MV-4-11 (cell line): ENCODE measurements at places on chromosomes 12 and 14.
A peak's percentile ranks its signal among the peaks of the same experiment; 100 is the strongest.

GRCh38 chr14:77194706-77195105 is 13.1 kb downstream of the TMEM63C start:
- no peak for DNase-seq

- no peak for DNase-seq
These were observed 225.0 kb upstream of the G2E3 start for GRCh38 chr14:30333934-30334333.

- no peak for DNase-seq
These were observed 129.9 kb downstream of the KCNA5 start for GRCh38 chr12:5173511-5174011.

- DNase-seq = no peak
These were observed 150.5 kb downstream of the CRADD start for GRCh38 chr12:93827669-93828068.

DNA sequence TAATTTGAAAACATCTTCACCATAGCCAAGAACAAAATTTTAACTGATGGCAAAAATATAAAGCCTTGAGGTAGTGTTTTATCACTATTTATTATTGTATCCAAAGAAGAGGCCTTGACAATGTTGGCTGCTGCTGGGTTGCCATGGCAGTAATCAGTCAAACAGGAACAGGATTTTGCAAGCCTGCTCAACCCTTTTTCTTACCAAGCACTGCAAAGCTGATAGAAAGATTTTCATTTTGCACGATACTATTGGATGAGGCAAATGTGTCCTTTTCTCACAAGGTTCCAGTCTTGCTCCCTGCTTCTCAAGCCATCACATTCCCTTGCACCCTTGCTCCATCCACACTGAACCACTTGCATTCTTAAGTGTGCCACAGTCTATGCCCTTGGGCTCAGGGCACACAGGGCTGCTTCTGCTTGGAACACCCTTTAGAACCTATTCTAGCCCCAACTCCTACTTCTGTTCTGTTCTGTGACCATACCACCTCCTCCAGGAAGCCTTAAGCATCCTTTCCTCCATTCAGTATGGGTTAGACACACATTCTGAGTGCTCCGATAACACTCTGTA is 76.5 kb upstream of the AMIGO2 start:
- DNase-seq = no peak

- no peak for DNase-seq
These were observed 23.4 kb upstream of the EML1 start for GRCh38 chr14:99769799-99770198.

GRCh38 chr14:23071921-23072539 is 14.7 kb upstream of the CDH24 start:
- DNase-seq = no peak

GRCh38 chr12:13836099-13836498 is 145.3 kb downstream of the GRIN2B start:
- no peak for DNase-seq

DNA sequence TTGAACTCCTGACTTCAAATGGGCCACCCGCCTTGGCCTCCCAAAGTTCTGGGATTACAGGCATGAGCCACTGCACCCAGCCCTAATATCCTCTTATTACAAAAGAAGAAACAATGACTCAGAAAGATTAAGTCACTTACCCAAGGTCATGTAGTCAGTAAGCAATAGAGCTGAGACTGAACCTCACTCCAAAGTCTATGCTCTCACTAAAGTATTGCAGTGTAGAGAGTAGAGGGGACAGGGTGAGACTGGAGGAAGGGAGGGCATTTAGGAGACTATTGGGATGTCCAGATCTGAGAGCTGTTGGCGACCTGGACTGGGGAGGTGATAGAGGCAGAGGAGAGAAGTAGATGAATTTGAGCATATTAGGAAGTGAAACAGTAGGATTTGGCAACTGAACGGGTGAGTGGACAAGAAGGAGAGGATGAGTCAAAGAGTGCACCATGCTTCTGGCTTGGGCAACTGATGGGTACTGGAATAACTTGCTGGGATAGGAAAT is 11.8 kb downstream of the P2RX7 start:
- peak; percentile 96 for DNase-seq

- DNase-seq = no peak
These were observed 38.7 kb downstream of the ANO4 start for GRCh38 chr12:100833282-100833681.

GRCh38 chr12:132723015-132723763 is 12.5 kb downstream of the PGAM5 start:
- no peak for DNase-seq

DNA sequence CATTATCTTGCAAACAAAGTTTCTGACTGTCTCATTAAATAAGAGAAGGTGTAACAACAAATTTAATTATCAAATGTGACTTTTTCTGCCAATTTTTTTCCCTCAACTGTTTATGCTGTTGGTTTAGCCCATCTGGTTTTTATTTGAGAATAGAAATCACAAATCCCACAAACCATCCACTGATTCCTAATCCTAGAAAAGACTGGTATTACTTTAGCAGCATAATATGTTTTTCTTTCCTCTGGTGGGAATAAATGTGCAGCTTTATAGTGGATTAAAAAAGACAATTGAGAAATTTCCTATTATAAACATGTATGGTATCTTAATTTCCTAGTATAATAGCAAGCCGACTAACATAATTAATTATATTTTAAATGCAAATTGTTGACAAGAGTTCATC is 257.9 kb upstream of the FOXN3 start:
- no peak for DNase-seq

DNA sequence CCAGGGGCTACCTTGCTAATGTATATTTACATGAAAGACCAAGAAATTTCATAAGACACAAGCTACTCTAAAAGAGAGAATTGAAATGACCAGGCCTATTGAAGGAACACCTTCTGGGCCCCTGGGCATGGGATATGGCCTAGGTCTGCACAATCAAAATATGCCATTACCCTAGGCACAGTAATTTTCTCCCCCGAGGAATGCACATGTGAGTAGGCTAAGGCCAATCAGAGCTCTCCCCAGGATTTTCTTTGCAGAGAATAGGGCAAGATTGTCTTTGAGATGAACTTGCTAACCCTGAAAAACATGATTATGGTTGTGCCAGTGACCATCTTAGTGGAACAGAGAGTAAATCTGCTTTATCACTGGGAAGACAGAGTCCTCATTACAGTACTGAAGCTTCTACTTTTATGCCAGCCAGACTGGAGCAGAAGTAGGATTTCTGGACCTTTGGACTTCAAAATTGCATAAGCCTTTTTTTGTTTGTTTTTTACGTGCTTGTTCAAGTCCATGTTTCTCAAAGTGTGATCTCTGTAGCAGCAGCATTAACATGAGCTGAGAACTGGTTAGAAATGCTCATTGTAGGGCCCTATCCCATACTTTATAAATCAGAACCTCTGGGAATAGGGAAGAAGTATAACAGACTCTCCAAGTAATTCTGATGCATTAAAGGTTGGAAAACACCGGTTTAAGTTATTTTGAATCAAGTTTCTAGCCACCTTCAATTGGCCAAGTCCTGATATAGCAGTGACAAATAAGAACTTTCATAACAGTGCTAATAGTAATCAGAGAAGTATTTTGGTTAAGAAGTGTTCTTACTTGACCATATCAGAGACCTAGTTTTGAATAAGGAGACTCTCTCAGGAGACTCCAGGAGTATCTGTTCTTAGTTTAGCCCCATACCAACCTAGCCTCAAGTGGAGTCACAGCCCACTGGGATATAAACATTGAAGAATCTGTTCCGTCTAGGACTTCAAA is 112.9 kb downstream of the LMO3 start:
- DNase-seq = no peak

DNA sequence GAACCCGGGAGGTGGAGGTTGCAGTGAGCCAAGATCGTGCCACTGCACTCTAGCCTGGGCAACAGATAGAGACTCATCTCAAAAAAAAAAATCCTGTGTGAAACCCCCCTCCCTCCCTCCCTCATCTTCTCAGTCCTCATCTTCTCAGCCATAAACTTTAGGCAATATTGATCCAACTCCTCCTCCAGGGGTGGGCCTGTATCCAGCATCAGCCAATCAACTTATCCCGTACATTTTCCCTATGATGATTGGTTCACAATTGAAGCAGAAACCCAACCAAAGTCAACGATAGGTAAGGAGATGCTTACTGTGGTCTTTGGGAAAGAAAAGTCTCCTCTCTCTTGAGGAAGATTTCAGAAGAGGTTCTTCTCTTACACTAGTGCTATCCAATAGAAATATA is 33.5 kb upstream of the CIT start:
- no peak for DNase-seq

GRCh38 chr14:100239840-100240667 is 1.1 kb downstream of the YY1 start:
- DNase-seq = peak; percentile 59

DNA sequence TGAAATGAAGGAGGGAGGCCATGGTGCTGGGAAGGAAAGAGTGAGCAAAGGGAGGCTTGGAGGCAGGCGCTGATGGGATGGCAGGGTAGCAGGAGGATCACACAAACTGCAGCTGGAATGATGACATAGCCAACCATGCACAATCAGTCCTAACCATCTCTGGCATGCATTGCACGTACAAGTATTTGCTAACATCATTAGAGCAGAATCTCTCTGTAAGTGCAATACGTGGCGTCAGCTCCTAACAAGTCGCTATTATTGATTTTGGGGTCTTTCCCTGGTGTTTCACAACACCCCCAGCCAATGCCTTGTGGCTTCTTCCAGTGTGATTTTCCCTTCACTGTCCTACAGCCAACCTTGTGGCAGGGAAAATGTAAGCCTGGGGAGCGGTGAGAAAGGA is 18.5 kb downstream of the BDKRB1 start:
- no peak for DNase-seq

- DNase-seq = peak; percentile 87
These were observed 20.8 kb downstream of the SERPINA1 start for GRCh38 chr14:94367347-94368242.

DNA sequence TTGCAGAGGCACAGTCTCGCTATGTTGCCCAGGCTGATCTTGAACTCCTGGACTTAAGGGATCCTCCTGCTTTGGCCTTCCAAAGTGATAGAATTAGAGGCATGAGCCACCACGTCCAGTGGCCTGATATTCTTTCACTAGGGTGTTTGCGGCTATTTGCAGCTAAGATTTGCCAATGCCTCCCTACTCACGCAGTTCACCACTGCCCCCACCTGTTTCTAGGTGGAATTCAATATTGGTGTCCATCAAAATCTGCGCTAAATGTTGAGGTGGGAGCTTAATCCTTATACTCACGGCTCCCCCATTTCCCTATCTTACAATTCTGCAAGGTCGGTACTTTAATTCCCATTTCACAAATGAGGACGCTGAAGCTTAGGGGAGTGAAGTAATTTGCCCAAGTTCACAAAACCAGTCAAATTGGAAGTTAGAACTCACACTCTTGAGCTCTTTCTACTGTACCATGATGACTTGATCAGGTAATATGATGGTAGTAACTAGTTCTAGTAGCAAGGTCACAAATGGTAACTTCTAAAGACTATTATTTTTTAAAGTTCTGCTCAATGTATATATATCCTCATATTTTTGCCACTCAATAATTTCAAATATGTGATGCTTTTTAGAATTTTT is 22.1 kb upstream of the LRRC9 start:
- no peak for DNase-seq

DNA sequence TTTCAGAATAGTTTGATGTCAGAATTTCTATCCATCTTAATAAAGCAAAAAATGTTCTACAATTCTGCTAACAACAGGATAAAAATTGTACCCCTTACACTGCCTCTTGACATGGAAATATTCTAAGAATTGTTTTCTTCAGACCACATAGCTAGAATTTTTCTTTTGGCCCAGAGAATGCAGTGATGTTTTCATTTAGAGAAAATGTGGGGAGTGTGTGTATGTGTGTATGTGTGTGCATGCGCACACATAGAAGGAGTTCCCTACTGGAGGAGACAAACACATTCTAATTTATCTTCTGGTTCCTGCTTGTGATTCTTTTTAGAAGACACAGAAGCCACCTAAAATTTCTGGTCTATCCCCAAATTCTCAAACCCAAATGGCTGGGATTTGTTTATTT is 1145.7 kb downstream of the VRK1 start:
- no peak for DNase-seq

GRCh38 chr14:101480022-101480746 is 81.1 kb upstream of the DIO3 start:
- DNase-seq = no peak

GRCh38 chr14:76292561-76292960 is 83.4 kb upstream of the ESRRB start:
- no peak for DNase-seq

DNA sequence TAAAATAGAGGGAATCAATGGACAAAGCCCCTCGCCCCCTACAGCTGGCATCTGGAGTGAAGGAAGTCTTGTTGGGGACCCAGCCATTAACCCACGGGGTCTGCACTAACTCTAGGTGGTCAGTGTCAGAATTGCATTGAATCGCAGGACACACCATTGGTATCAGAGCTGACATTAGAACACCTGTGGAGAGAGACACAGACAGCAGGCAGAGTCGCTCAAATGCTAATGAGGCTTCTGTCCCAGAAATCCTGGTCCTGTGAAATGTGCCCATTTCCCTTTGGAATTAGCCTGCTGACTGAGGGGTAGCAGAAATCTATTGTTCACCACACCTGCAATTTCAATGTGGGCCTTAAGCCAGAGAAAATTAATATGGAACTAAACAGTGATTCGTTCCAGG is 33.0 kb downstream of the TMEM132D start:
- no peak for DNase-seq

GRCh38 chr12:98939350-98939749 is 294.3 kb downstream of the APAF1 start:
- DNase-seq = no peak

- no peak for DNase-seq
These were observed 10.0 kb downstream of the ITGA7 start for GRCh38 chr12:55697686-55698085.

DNA sequence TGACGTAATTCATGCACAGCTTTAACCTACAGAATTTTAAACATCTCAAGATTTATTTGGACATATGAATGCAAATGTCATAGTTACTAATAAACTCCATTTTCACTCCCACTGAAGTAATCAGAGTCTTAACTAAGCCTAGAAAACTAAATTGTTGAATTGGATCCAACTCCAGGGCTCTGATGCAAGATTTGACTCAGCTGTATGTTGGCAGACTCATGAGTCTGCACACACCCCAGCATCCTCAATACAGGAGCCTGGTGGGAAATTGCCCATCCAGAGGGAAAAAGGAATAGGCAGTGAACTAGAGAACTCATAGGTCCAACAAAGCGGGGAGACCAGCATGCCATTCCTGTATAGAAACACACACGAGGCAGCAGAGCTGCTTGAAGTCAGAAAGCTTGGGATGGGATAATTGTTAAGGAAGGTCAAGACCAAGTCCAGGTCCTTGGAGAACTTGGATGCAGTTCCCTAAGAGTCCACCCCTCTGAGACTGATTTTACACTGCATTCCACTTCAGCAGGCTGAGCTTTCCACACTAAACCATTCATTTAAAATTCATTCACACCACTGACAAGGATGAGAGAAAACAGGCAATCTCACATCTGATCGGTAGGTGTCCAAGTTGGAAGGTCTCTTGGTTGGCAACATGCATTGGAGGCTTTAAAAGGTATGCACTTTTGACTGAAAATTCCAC is 14.4 kb downstream of the TMTC1 start:
- no peak for DNase-seq

GRCh38 chr14:56666716-56667115 is 87.1 kb downstream of the TMEM260 start:
- DNase-seq = no peak
